ENCODE measurements at places on chromosomes 3 and 15. TPM values are rescaled to one million over a fixed set of nuclear protein-coding genes. Genes with fewer than 3 reads are reported as not detected.

DNA sequence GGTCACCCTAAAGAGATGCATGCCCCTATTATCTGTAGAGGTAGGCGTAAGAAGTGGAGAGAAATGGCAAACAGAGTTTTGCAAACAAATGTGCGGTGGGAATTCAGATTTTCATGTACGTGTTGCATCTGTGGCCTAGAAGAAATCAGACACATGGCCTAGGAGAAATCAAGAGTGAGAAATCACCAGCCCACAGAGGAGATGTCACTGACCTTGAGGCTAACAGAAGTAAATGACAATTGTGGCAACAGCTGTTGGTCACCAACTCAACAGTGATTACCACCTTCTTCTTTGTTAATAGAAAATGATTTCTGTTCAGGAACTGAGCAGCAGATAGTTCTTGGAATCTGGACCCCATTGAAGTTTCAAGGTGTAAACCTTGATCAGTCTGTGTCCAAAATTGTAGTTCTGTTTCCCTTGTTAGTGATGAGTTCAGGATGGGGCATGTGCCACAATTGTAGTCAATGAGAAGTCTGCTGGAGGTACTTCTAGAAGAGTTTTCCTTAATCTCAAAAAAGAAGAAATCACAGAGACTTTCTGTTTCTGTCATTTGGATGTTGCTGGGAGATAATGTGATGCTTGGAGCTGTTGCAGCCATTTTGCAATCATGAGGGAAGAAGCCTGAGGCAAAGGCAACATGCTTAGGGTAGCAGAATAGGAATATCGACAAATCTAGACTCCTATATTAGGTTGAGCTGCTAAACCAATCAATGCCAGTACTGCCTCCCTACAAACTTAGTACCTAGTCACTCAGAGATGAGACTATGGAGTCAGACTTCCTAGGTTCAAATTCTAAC lies 34.3 kb upstream of the RFTN1 start:
- no peak for DNase-seq

POPDC2 gene
- 0.94 TPM for total RNA-seq

GRCh38 chr3:169227911-169228310 lies 435.6 kb downstream of the MECOM start:
- peak; percentile 20 for DNase-seq

DNA sequence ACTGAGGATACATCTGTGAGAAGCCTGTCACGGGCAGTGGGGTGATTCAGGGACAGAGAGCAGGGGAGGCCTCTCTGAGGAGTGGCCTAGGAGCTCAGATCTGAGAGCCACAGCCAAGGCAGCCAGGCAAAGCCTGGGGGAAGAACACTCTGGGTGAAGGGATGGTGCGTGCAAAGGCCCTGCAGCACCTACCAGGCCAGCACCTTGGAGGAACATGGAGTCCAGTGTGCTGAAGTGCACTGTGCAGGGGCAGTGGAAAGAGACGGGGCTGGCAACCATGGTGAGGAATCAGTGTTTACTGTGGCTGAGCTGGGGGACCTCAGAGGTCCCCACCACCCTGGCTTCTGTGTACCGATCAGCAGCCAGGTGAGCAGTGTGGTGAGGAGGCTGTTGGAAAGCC lies 48.0 kb downstream of the NUP210 start:
- no peak for DNase-seq

GRCh38 chr15:84898761-84899160 lies 14.3 kb downstream of the SLC28A1 start:
- no peak for DNase-seq

- DNase-seq = no peak
These were observed 13.2 kb downstream of the USP13 start for GRCh38 chr3:179666030-179666429.

DNA sequence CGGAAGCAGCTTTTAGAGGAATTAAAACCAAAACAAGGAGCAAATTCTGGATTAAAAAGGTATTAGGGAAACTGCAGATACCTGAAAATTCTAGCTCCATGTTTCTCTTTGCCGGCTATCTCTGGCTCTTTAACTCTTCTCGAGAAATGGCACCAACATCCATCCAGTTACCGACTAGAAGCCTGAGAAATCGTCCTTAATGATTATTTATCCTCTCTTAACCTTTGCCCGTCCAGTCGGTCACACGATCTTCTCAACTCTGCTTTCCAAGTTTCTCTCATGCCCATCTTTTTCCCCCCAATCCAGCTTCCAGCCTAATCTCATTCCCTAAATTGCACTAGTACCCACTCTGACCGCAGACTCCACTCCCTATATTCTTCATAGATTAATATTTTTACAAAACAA lies 596 bp upstream of the SGO1 start:
- no peak for DNase-seq

GRCh38 chr3:17195192-17195611 lies 310.4 kb downstream of the PLCL2 start:
- DNase-seq = no peak

DNA sequence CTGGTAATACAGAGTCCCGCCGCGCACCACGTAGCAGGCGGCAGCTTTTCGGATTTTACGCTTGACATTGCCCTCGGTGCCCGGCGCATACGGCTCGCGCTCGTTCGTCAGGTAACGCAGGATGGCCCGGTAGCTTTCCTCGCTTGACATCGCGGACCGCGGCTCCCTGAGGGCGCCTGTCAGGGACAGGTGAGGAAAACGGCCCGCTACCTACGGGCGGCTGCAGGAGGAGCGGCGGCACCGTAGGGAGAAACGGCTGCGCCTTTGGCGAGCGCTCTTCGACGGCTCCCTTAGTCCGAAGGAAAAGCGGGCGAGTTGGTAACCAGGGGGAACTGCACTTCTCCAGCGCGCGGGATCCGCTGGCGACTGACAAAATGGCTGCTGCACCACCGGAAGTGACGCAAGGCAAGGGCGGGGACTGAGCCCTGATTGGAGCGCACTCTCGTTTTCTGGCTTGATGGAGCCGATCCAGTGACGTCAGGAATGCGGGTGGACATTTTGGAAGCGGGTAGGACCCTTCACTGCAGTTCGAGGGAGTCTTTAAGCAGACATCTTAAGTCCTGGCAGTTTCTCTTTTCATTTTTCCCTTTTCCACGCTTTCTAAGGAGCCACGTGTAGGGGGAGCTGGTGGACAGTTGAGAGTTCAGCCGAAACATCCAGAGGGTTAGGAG lies at the start of gene ZBTB11:
TSS of gene ZBTB11 (minus strand) at position 368 of the 671 bp plus-strand sequence. CDS start at position 150, 218 bp downstream.
- peak; percentile 99 for DNase-seq

DNA sequence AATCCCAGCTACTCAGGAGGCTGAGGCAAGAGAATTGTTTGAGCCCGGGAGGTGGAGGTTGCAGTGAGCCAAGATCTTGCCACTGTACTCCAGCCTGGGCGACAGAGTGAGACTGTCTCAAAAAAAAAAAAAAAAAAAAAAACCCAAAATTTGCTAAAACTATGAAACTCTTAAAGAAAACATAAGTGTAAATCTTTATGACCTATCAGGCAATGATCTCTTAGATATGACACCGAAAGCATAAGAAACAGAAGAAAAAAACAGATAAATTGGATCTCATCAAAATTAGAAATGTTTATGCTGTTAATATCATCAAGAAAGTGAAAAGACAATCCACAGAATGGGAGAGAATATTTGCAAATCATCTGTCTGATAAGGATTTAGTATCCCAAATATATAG lies 15.3 kb downstream of the GRAMD2A start:
- no peak for DNase-seq

- peak; percentile 35 for DNase-seq
These were observed 735 bp downstream of the GOLGA8B start for GRCh38 chr15:34582461-34583371.

DNA sequence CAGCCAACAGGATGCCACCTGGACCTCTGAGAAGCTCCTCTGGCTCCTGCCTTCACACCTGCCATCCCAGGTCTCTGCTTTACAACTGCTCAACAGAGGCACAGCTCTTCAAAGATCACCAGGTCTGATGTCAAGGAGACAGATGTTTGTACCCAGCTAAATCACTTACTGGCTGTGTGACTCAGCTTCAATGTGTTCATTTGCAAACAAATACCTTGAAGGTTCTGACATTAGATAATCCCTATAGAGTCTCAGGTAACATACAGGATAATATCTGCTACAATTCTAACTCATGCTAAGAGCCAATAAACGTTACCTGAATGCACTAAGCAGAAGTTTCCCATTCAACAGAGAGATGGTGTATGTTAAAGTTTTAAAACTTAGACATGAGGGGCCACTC lies 163.4 kb upstream of the IGF1R start:
- DNase-seq = no peak

GRCh38 chr15:89019436-89019835 lies 68.8 kb upstream of the ABHD2 start:
- no peak for DNase-seq

CMTM8 gene
- total RNA-seq = 3.6 TPM

GRCh38 chr15:80482696-80483095 lies 78.5 kb downstream of the ARNT2 start:
- DNase-seq = no peak

- no peak for DNase-seq
These were observed 2.5 kb downstream of the SHF start for GRCh38 chr15:45185069-45185779.

Measured in activated T-helper 2 cell treated with anti-CD3 and anti-CD28 coated beads, Interferon-gamma antibody, Interleukin-2, Interleukin-4, amounts not matched to agents 10 μg/mL and 5 μg/mL and 100 μg/mL, durations not matched to agents 14 hours and 24 hours and 36 hours (primary cell).